ENCODE measurements at places on chromosomes 2 and 18.
A peak's percentile ranks its signal among the peaks of the same experiment; 100 is the strongest.

GRCh38 chr2:159476329-159476728 lies 140.0 kb downstream of the BAZ2B start:
- no peaks in the 10 kb centered on the region for H3K4me1 ChIP-seq
- no peak overlapping the region for H3K27ac ChIP-seq

GRCh38 chr2:237670641-237671040 lies 43.3 kb downstream of the LRRFIP1 start:
- no peak for DNase-seq
- H3K4me3 ChIP-seq, result no peak overlapping the region
- no peaks in the 10 kb centered on the region for H3K36me3 ChIP-seq

- H3K4me1 ChIP-seq, result no peaks in the 10 kb centered on the region
- no peaks in the 10 kb centered on the region for H3K27me3 ChIP-seq
- H3K36me3 ChIP-seq, result no peaks in the 10 kb centered on the region
- no peak overlapping the region for H3K4me3 ChIP-seq
Observed at GRCh38 chr2:225600444-225600843, 200.9 kb downstream of the NYAP2 start.

DNA sequence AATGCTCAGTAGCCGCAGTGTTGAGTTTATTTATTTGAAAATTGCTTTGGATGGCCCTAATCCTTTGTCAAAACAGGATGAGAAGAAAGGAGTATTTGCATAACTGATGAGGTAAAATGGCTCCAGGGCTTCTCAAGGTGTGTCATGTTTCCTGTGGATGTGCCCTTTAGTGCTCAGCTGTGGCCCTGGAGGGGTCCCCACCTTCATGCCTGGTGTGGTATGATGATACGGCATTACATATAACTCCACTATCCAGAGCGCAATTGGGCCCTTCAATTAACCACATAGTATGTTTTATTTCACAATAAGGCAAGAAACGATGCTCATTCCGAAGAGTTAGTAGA lies 39.8 kb upstream of the TMEM178A start:
- no peak overlapping the region for H3K4me3 ChIP-seq
- no peaks in the 10 kb centered on the region for H3K27me3 ChIP-seq
- no peaks in the 10 kb centered on the region for H3K4me1 ChIP-seq
- H3K27ac ChIP-seq, result no peak overlapping the region

- no peaks in the 10 kb centered on the region for H3K4me1 ChIP-seq
- H3K4me3 ChIP-seq, result no peak overlapping the region
- no peaks in the 10 kb centered on the region for H3K36me3 ChIP-seq
- H3K27me3 ChIP-seq, result no peaks in the 10 kb centered on the region
- no peak overlapping the region for H3K27ac ChIP-seq
Observed at GRCh38 chr2:36536776-36537175, 61.2 kb downstream of the FEZ2 start.

DNA sequence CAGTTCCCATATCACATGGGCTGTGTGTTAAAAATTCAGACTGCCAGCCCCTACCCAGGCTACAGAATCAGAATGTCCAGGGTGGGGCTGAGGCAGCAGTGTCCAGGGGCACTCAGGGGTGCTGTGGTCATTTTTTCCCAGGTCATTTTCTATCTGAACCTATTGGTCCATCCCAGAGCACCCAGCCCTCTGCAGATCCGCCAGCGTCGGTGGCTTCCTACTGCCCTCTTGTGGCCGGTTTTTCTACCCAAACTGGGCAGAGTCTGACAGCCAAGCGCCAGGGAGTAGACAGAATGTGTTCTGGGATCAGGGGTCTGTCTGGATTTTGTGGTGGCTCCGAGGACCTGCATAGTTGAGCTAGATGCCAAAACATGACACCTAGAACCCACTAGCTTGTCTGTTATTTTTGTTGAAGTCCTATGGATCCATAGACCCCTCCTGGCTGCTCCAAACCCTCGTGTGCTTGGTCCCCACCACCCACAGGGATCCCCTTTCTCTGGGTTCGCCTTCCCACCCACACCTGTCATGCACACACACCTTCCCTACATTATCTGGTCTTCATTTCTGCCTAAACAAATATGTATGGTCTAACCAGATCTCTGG lies 34.1 kb upstream of the RMDN2 start:
- no peak overlapping the region for H3K4me3 ChIP-seq
- H3K4me1 ChIP-seq, result peaks cover 26% of the 10 kb centered on the region
- no peaks in the 10 kb centered on the region for H3K36me3 ChIP-seq
- peaks cover 2% of the 10 kb centered on the region for H3K27me3 ChIP-seq
- DNase-seq, result peak; percentile 53
- H3K27ac ChIP-seq, result no peak overlapping the region

GRCh38 chr18:2655954-2656236 lies 369 bp downstream of the SMCHD1 start:
- DNase-seq, result no peak
- no peaks in the 10 kb centered on the region for H3K27me3 ChIP-seq
- no peaks in the 10 kb centered on the region for H3K36me3 ChIP-seq

DNA sequence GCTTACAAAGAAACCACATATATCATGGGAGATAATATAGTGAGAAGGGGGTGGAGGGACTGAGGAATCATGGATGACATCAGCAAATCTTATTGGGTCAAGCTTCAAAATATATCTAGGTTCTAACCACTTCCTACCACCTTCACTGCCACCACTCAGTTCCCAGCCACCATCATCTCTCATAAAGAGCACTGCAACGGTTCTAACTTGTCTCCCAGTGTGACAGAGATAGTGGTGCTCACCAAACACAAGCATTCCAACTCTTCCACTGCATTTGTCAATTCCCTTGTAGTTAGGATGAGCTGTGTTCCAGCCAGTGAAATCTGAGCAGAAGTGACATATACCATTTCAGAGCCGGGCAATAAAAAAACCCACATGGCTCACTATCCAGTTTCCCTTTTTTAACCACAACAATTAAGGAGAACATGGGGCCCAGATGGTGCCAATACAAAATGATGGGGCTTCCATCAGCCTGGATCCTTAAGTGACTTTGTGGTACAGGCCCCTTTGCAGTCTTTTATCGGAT lies 318.1 kb downstream of the NBAS start:
- H3K4me1 ChIP-seq, result peaks cover 3% of the 10 kb centered on the region
- H3K27me3 ChIP-seq, result no peaks in the 10 kb centered on the region
- DNase-seq, result no peak
- no peak overlapping the region for H3K4me3 ChIP-seq

DNA sequence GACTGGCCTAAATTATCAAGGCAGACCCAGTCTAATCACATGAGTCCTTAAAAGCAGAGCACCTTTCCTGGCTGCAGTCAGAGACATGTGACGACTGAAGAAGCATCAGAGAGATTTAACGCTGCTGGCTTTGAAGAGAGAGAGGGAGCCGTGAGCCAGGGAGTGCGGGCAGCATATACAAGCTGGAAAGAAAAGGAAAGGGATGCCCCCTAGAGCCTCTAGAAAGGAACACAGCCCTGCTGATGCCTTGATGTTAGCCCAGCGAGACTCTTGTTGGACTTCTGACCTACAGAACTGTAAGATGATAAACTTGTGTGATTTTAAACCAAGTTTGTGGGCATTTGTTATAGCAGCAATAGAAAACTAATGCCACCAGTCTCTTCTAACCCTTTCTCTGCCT lies 58.1 kb downstream of the HEATR5B start:
- H3K4me1 ChIP-seq, result no peaks in the 10 kb centered on the region
- no peaks in the 10 kb centered on the region for H3K27me3 ChIP-seq
- DNase-seq, result no peak
- H3K4me3 ChIP-seq, result no peak overlapping the region

DNA sequence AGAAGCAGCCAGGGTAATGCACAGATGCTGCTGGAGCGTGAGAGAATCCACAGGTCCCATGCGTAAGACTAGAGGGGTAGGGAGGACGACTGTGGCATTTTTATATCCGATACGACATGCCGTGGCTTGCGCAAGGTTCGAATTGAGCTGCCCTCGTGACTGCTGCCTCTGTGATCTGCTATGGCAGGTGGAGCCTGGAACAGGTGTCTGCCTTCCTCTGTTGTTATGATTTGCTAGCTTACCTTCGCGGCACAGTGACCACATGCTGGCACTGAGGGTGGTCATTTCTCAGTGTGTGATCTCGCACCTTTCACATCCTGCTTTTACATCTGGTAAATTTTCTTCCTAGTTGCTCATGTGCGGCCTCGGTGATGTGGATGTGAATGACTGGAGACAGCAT lies 240.2 kb downstream of the ALPK2 start:
- H3K4me3 ChIP-seq, result no peak overlapping the region
- no peaks in the 10 kb centered on the region for H3K27me3 ChIP-seq
- no peak for DNase-seq
- no peaks in the 10 kb centered on the region for H3K36me3 ChIP-seq
- H3K4me1 ChIP-seq, result no peaks in the 10 kb centered on the region

GRCh38 chr2:20766798-20767644 lies 55.9 kb downstream of the LDAH start:
- no peak overlapping the region for H3K27ac ChIP-seq
- no peak overlapping the region for H3K4me3 ChIP-seq
- no peak for DNase-seq
- H3K4me1 ChIP-seq, result no peaks in the 10 kb centered on the region

- H3K4me1 ChIP-seq, result no peaks in the 10 kb centered on the region
- no peaks in the 10 kb centered on the region for H3K36me3 ChIP-seq
- no peaks in the 10 kb centered on the region for H3K27me3 ChIP-seq
- H3K27ac ChIP-seq, result no peak overlapping the region
- DNase-seq, result no peak
Observed at GRCh38 chr2:72630767-72631166, 195.1 kb downstream of the EXOC6B start.

DNA sequence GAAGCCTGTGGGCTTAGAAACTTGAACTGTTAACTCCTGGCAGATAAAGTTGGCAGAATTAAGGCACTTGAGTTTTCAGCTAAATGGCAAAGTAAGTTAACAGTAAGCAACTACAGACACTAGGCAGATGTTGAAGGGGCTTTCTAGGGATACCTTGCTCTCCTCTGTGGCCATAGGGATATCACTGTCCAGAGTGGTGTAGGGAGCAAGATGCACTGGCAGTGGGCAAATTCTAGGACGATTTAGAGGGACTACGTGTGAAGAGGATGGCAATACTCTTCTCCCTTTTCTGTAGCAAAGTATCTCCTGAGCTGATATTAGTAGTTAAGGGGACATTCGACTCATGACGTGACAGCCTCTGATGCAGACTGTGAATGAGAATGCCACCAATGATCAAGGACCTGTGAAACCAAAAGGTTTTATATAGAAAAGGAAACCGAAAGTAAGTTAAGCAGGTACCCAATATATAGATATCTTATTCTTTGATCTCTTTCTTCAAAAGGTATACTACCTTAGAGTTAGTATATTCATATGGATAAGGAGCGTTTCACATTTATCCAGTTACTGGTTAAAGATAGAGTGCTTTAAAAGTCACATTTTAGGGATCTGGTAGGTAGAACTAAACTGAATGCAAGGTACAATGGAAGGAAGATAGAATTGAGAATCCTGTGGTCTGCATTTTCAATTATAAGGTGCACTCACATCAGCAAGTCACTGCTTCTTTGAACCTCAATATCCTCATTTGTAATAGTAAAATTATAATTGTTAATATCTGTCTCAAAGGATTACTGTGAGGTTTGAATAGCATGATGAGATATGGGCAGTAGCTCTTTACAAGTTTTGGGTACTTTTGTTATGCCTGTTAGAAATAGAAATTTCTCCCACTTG lies 106.4 kb downstream of the KCNH7 start:
- no peak for DNase-seq
- no peak overlapping the region for H3K27ac ChIP-seq
- H3K4me1 ChIP-seq, result no peaks in the 10 kb centered on the region
- H3K27me3 ChIP-seq, result no peaks in the 10 kb centered on the region
- H3K4me3 ChIP-seq, result no peak overlapping the region
- no peaks in the 10 kb centered on the region for H3K36me3 ChIP-seq

DNA sequence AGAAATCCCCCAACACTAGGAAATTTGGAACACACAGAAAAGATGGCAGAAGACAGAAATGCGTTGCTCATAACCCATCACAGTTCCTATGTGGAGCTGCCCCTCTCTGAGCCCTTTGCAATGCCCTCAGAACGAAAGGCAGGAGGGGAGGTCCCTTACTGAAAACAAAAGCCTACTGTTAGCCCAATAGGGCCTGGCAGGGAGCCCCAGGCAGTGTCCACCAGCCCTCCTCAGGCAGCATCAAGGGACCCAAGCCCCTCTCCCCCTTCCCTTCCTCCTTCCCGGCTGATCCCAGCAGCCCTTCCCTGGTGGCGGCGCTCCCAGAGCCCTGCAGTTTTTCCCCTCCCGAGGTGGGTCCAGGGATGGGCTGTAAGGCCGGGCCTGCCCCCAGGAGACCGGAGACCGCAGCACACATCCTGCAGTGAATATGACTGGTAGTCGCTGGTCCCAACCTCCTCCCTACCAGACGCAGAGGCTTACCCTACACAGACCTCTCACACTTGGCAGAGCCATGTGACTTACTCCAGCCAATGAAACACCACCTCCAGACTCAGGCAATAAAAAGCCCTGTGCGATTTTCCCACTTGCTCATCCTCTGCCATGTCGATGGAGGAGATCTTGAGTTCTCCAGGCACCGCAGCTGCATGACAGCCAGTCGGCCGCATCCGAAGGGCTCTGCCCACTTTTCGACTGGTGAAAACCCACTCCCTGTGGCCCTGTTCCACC lies 19.4 kb upstream of the DUSP2 start:
- no peaks in the 10 kb centered on the region for H3K36me3 ChIP-seq
- H3K4me3 ChIP-seq, result no peak overlapping the region
- DNase-seq, result peak; percentile 85
- H3K4me1 ChIP-seq, result peaks cover 54% of the 10 kb centered on the region
- peak overlapping the region; percentile 89 for H3K27ac ChIP-seq
- H3K27me3 ChIP-seq, result no peaks in the 10 kb centered on the region

GRCh38 chr18:42067518-42067917 lies 112.5 kb downstream of the PIK3C3 start:
- no peak for DNase-seq
- no peak overlapping the region for H3K4me3 ChIP-seq
- no peaks in the 10 kb centered on the region for H3K27me3 ChIP-seq

DNA sequence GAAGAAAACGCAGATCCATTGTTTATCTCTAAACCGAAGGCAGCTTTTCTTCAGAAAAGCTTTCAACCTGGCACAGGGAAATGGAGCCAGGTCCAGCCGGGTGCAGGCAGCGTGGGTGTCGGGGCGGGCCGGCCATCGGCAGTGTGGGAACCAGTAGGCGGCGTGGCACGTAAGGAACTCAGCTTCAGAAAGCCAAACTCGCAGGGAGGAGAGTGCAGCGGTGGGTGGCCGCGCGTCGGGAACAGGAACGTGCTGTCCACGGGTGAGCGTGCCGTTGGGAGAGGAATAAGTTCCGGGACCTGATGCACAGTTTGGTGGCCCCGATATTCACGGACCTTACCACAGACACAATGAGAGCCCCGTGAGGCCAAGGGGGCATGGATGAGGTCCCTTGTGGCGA lies 270.4 kb downstream of the TWIST2 start:
- H3K4me1 ChIP-seq, result peaks cover 12% of the 10 kb centered on the region
- DNase-seq, result no peak
- no peak overlapping the region for H3K27ac ChIP-seq
- H3K4me3 ChIP-seq, result no peak overlapping the region

GRCh38 chr2:70511971-70512729 lies 41.5 kb downstream of the TGFA start:
- H3K4me1 ChIP-seq, result peaks cover 33% of the 10 kb centered on the region
- no peak overlapping the region for H3K4me3 ChIP-seq
- DNase-seq, result no peak

GRCh38 chr2:41763141-41763540 lies 284.7 kb upstream of the PKDCC start:
- H3K4me3 ChIP-seq, result no peak overlapping the region
- H3K27me3 ChIP-seq, result no peaks in the 10 kb centered on the region
- DNase-seq, result no peak
- H3K4me1 ChIP-seq, result no peaks in the 10 kb centered on the region

- H3K36me3 ChIP-seq, result no peaks in the 10 kb centered on the region
- peaks cover 4% of the 10 kb centered on the region for H3K27me3 ChIP-seq
- H3K4me3 ChIP-seq, result no peak overlapping the region
- H3K27ac ChIP-seq, result no peak overlapping the region
Observed at GRCh38 chr2:98891591-98891990, 44.4 kb downstream of the CRACDL start.

Data from natural killer cell (primary cell).